ENCODE measurements at places on chromosomes 3 and 15.

GRCh38 chr15:49235446-49236124 lies 65.5 kb downstream of the GALK2 start:
- DNase-seq: peak; percentile 66

- no peak for DNase-seq
These were observed 73.9 kb upstream of the NR2E3 start for GRCh38 chr15:71736286-71736947.

DNA sequence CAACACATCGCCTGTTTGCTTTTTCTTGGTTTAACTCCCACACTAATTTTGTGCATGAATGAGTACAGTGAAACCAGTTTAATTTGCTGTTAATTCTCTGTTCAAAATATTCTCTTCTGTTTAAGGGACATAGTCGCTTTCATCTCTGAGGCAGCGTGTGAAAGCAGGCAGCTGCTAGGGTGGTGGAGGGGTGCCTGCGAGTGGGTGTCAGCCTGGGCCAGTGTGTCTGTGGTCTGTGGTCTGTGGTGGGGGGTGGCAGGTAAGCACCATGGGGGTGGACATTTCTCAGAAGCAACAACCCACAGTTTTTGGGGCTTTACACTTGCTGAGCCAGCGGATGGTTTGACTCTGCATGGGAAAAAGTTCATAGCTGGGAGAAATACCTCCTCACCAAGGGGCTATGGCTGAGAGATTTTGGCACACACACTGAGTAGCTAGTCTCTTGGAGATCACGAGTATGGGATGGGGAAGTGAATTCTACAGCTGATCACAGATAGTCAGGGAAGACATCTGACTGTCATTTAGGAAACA lies 109.2 kb downstream of the EPHB1 start:
- DNase-seq: no peak

GRCh38 chr15:41423979-41424659 lies 7.2 kb downstream of the RTF1 start:
- no peak for DNase-seq

DNA sequence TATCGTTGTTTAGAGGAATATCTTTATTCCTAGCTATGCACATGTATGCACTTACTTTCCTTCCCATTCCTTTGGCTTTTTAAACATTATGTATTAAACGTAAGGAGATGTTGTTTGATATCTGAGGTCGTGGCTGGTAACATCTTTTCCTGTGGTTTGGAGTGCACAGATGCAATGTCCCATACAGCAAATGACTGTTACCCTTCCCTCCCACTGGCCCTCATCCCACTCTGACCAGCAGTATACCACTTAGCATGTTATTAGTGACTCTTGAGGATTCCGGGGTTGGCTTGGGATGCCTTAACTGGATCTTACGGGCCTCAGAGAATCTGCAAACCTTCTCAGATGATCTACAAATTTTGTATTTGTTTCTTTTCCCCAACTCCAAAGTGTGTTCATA lies 34.5 kb downstream of the TGFBR2 start:
- DNase-seq: no peak

DNA sequence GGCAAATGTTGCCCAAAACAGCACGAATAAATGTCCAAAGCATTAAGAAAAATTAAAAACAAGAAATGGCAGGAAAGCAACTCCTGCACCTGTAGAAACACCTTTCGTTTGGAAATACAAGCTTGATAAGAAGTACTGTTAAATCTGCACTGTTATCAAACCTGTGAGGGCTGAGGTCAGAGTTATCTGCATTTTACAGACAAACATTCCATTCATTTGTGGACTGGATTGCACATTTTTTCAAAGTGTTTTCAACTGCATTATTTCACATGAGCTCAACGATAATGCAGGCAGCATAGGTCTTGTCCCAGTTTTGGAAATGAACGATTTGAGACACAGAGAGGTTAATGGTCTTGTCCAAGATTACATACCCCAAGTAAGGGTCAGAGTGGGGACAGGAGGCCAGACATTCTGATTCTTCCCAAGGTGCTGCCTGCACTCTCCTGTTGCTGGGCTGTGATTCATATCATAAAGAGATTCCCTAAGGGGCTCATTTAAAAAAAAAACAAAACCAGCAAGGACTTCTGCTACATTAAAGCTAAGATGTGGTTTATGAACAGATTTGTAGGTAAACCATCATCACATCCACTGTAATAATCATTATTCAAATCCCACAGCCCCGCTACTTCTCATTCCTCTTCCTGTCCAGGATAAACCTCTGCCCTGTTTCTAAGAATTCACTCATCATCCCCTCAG lies 13.0 kb downstream of the GUCA1C start:
- no peak for DNase-seq

GRCh38 chr3:82474711-82475110 lies 713.3 kb upstream of the GBE1 start:
- DNase-seq: no peak

DNA sequence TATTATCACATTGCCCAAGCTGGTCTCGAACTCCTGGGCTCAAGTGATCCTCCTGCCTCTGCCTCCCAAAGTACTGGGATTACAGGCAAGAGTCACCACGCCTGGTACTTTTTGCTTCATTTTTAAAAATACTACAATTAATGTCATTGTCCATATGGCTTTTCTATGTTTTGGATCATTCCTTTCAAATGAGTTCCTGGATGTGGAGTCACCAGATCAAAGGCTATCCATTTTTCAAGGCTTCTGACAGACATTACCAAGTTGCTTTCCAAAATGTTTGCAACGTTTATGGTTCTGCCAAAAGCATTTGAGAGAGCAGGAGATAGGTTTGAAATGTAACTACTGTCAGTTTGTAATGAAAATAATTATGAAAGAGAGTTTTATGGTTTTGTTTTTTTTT lies 34.2 kb upstream of the BCL2L10 start:
- no peak for DNase-seq

DNA sequence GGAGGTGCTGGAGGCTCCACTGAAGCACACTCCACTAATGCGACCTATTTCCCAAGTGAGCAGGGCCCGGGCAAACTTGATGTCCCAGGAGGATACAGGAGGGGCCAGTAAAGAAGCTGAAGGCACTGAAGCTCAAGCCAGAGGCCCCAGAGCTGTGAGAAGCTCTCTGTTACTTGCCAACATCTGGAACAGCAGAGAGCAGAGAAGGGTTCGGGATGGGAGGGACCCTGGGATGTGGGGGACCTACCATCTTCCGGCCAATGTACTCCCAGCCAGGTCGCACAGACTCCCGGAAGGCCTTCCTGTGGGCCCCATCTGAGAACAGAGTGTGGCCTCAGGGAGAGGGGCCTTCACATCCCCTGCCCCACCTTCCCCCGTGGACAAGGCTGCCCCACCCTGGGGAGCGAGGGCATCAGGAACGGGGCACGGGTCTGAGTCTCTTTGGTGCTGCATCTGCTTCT lies 3.1 kb downstream of the HHATL start:
- no peak for DNase-seq

GRCh38 chr3:121661376-121661775 lies 673 bp upstream of the HCLS1 start:
- DNase-seq: no peak
